ENCODE measurements at places on chromosomes 11 and 22.

DNA sequence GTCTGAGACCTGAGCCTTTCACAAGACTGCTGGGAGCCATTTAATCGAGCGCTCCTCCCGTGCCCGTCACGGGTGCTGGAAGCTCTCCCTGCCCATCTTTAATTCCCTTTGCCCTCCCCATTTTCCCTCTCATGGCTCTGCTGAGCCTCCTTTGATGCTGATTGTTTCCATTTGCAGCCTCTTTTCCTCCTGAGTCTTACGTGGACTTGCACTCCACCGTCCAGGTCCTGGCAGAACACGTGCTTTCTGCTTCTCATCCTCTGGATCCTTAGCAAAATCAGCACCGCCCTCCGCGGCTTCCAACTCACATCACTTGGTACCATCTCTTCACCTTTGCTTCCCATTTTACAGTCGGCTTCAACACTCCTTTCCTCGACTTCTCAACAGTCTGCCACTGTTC, 7.3 kb downstream of the IFT27 start:
- peak; percentile 18 for DNase-seq

DNA sequence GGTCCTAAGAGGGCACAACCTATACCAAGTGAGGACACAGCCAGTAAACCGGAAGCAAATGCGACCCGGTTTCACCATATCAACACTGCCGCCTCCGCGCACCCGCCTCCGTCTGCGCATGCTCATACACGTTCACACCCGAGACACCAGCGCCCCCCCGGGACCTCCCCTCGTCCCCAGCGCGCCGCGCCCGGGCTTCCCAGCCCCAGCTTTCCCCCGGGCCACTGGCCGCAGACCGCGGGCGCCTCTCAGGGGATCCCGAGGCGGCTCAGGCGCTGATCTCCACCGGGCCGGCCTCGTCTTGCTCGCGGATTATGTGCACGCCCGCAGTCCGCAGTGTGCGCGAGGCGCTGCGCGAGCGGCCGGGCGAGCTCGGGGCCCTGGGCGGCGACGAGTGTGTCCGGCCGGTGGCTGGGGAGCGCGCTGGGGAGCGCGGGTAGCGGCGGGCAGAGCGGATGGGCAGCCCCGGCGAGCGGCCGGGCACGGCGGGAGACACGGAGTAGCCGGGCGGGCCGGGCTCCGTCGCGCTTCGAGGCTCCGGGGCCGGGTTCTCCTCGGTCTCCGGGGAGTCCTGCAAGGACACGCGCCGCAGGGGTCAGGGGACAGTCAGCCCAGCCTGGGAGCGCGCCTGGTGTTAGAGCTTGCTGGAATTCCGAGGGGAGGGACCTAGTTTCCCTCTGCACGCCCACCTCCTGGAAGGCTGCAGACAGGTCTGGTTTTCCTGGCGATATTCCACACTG, 2.0 kb downstream of the HEPN1 start:
- DNase-seq: peak; percentile 96

DNA sequence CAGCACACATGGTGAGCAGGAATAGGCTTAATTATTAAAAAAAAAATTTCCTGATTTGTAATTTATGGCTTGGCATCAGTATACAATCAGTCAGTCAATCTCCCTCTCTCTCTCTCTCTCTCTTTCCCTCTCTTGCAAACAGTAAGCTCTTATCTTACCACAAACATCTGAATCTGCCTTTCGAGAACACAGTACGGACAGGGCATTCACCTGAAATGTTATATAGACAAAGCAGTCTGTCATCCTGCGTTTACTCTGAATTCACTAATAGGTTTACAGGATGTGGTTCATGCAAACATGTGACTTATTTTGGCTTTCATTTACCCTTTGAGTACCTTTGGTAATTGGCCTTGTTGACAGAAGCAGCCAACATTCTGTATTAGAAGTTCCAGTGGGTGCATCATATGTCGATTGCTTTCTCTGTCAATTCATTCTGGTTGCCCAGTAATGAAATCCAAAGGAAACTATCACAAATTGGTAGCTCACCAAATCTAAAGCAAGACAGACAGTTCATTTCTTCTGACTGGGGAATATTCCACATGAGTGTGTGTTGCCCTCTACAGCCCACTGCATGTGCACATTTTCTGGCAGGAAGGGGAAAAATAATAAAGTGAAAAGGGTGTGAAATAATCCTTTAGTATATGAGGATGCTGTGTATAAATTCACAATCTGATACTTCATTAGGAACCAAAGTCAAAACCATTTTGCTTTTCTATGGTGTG, 1058.2 kb downstream of the LRRC4C start:
- no peak for DNase-seq

DNA sequence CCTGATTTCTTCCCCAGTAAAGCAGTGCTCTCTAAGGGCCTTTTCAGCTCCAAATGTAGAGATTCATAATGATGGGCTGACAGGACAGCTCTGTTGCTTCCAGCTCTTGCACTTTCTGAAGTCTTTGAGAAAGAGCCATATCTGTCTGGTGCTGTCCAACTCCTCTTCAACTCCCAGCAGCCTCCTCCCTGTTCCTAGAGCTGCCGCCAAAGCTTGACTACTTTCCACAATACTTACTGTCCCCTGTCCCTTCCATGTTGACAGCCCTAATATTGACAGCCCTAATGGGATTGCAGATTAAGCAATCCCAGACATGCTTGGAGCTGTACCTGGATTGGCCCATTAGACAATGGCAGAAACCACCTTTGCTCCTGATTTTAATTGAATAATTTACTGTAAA, 29.6 kb downstream of the INSC start:
- DNase-seq: no peak

GRCh38 chr11:44578279-44578678, 12.8 kb downstream of the CD82 start:
- DNase-seq: no peak

GRCh38 chr22:21714786-21715185, 20.8 kb downstream of the YPEL1 start:
- DNase-seq: no peak

GRCh38 chr11:108854346-108854745, 189.5 kb downstream of the DDX10 start:
- no peak for DNase-seq

DNA sequence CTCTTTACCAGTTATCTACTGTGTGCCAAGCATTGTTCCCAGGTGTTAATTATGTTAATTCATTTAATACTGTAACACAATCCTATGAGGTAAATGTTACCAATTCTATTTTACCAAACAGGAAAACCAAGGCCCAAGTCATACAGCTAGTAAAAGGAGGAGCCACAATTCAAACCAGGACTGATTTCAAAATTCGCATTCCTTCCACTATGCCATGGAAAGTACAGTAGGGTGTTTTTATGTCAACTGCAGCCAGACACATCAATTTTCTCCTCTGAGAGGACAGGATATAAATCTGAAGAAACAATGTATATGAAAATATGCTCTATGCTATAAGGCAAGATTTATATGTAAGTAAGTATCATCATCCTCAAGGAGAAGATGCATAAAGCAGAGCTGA, 104.3 kb downstream of the RPL27A start:
- DNase-seq: no peak

Data from natural killer cell treated with Interleukin-12 subunit alpha and Interleukin-12 subunit beta and Interleukin-15 and Interleukin-18, amount 100 ng/mL, for 72 hours (primary cell).